ENCODE measurements at places on chromosomes 3 and 15.

- no peak for DNase-seq
Measured at GRCh38 chr3:108100906-108101660, 10.3 kb upstream of the CD47 start.

- no peak for DNase-seq
Measured at GRCh38 chr15:40336744-40337122, 4.0 kb downstream of the CCDC9B start.

DNA sequence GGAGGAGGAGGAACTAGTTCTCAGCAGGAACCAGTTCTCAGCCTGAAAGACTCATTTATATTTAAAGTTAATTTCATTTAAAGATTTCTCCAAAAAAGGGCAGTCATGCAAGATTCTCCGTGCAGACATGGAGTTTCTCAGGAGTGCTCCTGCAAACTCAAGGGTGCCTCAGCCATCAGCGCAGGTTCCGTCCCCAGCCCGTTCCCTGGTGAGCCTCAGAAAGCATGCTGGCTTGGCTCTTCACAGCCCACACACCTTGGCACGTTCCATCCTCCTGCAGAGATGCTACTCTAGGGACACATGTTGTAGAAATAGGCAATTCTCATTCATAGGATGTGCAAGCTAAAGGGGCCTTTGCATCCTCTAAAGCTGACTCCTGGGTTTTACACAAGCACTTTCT, 123.0 kb downstream of the LIPC start:
- DNase-seq: no peak

DNA sequence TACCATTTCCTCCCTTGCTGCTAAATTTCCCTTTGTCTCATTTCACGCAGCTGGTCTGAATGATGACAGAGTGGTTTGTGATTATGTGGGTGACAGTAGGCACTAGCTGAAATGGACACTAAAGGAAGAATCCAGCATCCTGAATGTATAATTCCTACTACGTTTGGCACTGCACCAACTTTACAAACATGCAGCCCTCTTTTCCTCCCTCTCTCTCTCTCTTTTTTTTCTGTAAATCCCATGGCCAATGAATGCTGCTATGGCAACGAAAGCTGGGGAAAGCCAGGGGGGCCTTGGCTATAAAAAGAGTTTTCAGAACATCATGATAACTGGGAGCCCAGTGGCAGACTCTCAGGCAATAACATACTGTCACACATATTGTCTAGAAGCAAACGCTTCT, 367.2 kb upstream of the AGTR1 start:
- DNase-seq: no peak

DNA sequence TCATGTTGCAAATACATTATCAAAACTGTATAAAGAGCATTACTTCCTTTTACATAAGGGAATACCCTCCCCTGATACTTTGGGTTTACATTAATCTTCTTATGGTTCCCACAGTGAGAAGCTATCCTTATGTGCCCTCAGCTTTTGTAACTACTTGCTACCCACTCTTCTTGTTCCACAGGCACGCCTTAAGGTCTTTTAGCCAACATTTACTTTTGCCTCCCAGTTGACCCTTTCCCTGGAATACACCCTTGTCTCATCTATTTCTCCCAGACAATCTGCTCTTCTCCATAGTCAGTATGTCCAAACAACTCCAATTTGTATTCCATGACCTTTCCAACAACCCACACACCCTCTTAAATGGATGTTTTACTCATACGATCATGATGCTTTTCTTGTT, 116.8 kb upstream of the COL8A1 start:
- no peak for DNase-seq

DNA sequence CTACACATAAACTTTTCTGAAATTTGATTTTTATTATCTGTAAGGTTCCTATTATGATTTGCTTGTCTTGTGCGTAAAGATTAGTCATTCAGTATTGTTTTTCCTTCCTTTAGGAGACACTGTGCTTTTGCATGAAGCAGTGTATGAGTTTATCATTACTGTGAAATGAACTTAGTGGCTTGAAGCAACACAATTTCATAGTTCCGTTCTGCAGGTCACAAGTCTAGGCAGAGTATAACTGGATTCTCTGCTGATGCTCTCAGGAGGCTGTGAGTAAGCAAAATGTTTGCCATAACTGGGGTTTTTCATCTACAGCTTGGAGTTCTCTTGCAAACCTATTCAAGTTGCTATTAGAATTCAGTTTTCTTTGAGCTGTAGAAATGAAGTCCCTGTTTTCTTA, 1136.1 kb downstream of the OTOL1 start:
- DNase-seq: no peak

- DNase-seq: no peak
Measured at GRCh38 chr15:32683906-32684584, 33.8 kb upstream of the GREM1 start.

GRCh38 chr3:196741249-196741889, 1.7 kb downstream of the PAK2 start:
- DNase-seq: no peak

DNA sequence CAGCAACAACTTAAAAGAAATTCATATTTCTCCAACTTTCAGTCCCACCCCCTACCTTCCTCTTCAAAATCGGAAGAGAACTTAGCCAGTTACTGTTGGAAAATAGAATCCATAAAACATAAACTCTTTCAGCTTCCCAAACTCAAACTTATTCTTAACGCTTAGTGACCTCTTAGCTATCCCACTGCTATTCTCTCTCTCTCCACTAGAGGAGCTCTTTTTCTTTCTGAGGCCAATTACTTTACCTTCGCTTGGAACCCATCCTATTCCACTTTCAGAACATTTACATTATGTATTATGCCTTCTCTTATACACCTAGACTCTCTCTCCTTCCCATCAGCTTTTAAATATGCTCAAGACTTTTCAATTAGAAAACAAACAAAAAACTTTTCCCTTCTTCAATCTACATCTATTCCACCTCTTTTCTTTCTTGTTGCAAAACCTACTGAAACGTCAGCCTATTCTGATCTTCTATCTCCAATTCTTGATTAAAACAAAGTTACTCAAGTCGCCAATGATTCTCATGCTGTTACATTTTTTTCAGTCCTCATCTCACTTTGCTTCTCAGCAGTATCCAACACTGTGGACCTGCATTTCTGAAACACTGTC, 13.4 kb upstream of the GHSR start:
- DNase-seq: peak; percentile 52

DNA sequence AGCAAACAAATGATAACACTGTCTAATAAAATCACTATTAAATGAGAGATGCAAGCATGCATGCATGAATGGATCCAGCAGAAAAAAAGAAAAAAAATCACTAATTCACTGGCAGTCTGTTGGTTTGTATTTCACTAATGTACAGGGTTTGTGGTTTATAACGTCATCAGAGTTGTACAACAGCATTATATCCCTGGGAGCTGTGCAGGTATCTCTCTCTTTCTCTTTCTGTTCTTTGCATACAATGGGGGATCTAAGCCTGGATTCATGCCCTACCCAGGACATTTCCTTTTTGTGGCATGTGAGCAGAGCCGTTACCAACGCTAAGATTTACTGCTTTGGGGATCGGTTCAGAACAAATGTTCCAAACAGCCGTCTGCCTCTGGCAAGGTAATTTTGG, 229.5 kb downstream of the SOX2 start:
- DNase-seq: no peak

- no peak for DNase-seq
Measured at GRCh38 chr15:69076756-69077155, 62.3 kb downstream of the NOX5 start.

DNA sequence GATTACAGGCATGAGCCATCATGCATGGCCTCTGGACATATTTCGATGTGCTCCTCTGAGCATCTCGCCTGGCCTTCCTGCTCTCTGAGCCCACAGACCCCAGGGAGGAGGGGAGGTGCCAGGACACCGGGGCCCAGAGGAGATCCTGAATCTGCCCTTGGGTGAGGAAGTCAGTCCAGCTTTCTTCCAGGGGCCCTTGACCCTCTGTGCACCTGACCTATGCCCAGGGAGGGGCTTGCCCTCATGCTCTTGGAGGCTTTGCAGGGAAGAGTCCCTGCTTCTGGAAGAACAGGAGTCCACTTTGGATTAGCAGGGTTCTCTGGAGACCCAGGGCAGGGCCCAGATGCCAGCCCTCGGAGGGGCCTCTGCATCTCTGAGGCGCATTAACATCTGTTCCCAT, 1.4 kb downstream of the ACSBG1 start:
- no peak for DNase-seq

- no peak for DNase-seq
Measured at GRCh38 chr15:74828835-74829234, 2.4 kb downstream of the CPLX3 start.

GRCh38 chr15:59918994-59919951, 84.8 kb upstream of the FOXB1 start:
- no peak for DNase-seq

- peak; percentile 58 for DNase-seq
Measured at GRCh38 chr15:66287461-66288057, 5.8 kb upstream of the DIS3L start.

GRCh38 chr3:15768421-15769255, 29.1 kb downstream of the ANKRD28 start:
- DNase-seq: no peak

GRCh38 chr15:74543583-74543982, 2.6 kb downstream of the ARID3B start:
- peak; percentile 63 for DNase-seq

GRCh38 chr3:59733041-59733809, 683.4 kb upstream of the CFAP20DC start:
- no peak for DNase-seq

GRCh38 chr15:54046093-54046492, 67.9 kb downstream of the UNC13C start:
- DNase-seq: no peak

GRCh38 chr3:53361852-53362251, 14.5 kb upstream of the DCP1A start:
- DNase-seq: no peak
